Stimulated activated naive CD4-positive, alpha-beta T cell (primary cell): ENCODE measurements at places on chromosomes 7 and 10.

GRCh38 chr10:88028654-88029053 lies 165.2 kb downstream of the PTEN start:
- DNase-seq = peak; percentile 13

GRCh38 chr10:25678220-25678619 lies 255.8 kb upstream of the MYO3A start:
- DNase-seq = no peak

- no peak for DNase-seq
These were observed 231.6 kb upstream of the FOXK1 start for GRCh38 chr7:4450483-4450882.

- DNase-seq = peak; percentile 59
These were observed 58.4 kb downstream of the ZNF467 start for GRCh38 chr7:149714910-149715471.

GRCh38 chr7:74181821-74182220 lies 7.7 kb downstream of the EIF4H start:
- no peak for DNase-seq

- no peak for DNase-seq
These were observed 40.2 kb downstream of the FRMPD2 start for GRCh38 chr10:48234295-48234694.
